NCI-H2081 (cell line): ENCODE measurements at places on chromosomes 1 and 21.

GRCh38 chr1:156114101-156114918, at the start of gene LMNA:
Gene LMNA (plus strand): TSS chr1:156114711. CDS start chr1:156114919, 208 bp downstream.
- DNase-seq = peak; percentile 74

DNA sequence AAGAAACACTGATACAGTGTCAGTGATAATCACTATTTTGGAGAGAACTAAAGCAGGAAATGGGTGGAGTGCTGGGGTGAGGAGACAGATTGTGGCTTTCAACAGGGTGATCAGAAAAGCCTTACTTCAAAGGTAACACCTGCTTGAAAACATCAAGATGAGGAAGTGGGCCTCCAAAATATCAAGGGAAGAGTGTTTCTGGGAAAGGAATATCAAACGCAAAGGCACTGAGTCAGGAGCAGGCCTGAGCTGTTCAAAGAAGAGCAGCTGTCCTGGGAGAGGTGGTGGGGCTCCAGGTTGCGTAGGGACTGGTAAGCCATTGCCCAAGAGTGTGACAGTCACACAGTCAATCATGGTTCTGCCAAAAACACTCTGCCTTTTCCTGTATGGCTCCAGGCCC, 47.1 kb upstream of the ATP1A1 start:
- DNase-seq = no peak

DNA sequence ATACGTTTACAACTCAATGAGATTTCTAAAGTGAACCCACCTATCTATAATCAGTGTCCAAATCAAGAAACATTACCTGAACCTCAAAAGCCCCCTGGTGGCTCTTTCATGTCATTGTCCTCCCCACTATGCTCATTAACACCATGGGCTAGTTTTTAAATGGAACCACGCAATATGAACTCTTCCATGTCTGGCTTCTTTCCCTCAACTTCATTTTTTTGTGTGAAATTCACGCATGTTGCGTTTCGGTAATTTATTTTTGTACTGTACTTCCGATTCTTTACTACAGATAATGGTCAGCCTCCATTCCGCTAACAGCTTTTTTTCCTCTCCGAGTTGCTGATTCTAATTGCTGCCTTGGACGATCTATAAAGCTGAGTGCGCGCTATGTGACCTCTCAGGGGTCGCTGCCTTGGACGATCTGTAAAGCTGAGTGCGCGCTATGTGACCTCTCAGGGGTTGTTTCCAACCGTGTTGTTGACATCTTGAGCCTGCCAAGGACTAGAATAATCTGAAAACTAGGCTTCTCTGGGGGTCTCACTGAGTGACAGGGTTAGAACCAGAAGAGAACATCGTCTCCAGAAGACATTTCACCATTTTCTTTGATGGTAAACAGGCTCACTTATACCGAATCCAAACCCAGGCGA, 1.1 kb upstream of the CACYBP start:
- peak; percentile 86 for DNase-seq

DNA sequence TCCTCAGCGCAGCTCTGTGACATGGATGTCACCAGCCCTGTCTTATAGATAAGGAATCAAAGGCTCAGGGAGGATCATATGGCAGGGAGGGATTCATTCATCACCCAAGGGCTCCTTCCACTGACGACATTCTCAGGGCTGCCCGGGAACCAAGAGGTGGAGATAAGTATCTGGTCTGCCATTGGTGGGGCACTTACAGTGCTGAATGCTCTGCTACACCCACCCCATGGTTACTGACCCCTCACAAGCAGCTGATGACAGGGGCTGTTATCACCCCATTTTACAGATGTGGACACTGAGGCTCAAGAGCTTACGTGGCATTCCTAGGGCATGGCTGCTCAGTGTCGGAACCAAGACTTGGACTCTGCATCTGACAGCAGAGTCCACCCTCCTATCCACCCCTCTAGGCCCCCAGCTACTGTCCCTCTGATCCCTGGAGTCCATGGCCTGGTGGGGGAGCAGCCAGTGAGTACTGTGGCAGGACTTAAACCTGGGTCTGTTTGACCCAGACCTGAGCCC, 155.1 kb downstream of the PTPRU start:
- no peak for DNase-seq

DNA sequence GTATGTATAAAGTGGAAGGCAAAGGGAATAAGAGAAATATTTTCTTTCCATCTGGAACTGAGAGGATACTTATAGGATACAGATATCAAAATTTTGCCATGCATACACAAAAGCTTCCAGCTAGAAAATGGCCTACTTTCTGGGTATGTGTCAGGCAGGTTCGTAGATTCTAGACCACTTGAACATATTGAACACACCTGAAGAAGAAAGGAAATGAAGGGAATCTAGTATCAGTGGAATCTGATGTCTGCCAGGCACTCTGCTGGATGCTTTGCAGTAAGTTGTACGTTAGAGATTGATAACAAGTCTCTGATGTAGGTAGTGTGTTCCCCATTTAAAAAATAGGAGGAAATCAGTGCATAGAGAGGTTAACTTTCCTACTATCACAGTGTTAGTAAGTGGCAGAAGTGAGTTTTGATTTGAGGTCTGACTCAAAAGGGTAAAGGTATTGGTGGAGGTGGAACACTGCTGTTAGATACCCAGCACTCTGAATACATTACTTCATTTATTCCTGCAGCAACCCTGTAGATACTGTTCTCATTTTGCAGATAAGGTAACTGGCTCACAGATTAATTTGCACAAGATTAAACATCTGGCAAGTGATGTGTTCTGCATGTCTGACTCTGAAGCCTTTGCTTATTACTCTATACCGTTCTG, 3.0 kb downstream of the CAMSAP2 start:
- no peak for DNase-seq

DNA sequence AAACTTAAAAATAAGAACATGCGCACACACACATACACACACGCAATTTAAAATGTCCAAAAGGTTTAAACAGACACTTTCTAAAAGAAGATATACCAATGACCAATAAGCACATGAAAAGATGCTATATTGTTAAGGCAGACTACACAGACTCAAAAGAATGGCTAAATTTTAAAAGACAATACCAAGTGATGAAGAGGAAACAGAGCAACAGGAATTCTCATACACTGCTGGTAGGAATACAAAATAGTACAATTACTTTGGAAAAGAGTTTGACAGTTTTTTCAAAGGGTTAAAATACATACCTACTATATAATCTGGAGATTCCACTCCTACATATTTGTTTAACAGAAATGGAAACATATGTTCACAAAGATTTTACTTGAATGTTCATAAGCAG, 239.6 kb upstream of the SAMSN1 start:
- no peak for DNase-seq
